ENCODE measurements at places on chromosomes 1 and 21. TPM values are rescaled to one million over a fixed set of nuclear protein-coding genes. Genes with fewer than 3 reads are reported as not detected.
A peak's percentile ranks its signal among the peaks of the same experiment; 100 is the strongest.

DNA sequence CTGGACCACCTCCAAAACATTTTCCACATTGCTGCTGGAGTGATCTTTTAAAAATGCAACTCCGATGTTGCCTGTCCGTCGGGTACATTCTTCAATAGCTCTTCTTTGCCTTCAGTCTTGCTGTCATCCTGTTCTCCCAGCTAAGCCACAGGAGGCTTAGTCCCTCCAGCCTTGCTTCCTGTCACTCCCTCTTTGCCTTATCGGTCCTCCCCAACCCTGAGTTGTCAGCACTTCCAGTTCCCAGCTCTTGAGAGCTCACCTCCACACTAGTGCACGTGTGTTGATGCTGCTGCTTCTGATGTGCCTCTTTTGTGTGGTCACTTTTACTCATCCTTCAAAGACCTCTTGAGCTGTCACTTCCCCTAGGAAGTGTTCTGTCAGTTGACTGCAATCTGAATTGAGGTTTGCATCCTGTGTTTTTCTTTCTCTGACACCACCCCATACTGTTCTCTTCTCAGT is 15.3 kb downstream of the UCK2 start:
- DNase-seq: no peak

DNA sequence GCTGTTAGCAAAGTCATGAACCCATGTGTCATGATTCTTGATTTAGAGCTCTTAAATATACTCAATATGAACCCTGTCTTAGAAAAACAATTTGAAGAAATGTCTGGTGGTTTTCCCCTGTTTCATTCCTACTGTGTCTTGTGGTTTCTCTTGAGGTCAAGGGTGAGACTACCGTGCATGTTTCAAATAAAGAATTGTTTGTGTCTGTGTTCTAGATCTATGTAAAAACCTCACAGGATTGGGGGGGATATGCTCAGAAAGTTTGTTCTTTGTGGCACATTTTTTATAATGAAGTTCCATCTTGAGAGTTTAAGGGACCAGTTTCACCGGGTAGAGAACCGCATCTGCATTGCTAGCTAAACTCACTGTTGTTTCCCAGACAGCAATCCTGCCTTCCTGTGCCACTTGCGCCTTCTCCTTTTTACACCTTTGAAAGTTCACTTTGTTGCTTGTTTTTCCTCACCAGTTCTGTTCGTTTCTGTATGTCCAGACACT is 30.9 kb upstream of the CACYBP start:
- DNase-seq: no peak

- no peak for DNase-seq
These were observed 137.0 kb upstream of the DPT start for GRCh38 chr1:168865850-168866620.

GRCh38 chr1:13781907-13782633 is 82.1 kb downstream of the PRDM2 start:
- no peak for DNase-seq

- no peak for DNase-seq
These were observed 48.7 kb downstream of the SPAG17 start for GRCh38 chr1:118136187-118136941.

DNA sequence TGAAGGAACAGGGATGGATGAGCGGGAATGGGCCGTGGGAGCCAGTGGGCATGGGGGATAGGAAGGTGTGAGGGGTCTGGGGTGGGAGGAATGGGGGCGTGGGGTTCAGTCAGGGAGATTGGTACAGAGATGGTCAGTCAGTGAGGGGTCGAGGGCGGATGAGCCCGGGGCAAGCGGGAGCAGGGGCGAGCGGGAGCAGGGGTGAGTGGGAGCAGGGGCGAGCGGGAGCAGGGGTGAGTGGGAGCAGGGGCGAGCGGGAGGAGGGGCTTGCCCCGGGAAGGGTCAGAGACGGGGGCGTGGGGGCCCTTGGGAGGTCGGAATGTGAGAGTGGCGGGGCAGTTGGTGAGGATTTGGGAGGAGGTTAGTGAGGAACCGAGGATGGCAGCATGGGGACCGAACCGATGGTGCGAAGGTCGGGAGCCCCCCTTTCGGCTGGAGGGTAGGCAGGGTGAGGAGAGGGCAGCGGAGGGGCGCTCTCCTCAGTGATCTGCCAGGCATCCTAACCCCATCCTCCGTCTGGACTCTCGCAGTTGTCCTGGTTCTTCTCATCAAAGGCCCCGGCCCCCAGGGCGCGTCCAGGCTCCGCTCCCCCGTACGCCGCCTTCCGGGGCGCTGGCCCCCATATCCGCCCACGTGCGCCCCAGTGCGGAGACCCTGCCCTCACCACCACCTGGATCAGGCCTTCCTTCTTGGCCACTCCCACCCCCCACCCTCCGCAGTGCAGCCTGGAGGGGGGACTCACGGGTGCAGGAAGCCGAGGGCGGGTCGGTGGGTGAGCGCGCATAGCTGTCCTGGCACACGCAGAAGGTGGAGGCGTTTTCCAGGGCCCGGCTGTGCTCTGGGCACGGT is 11.2 kb downstream of the EPHA10 start:
- DNase-seq: no peak

DNA sequence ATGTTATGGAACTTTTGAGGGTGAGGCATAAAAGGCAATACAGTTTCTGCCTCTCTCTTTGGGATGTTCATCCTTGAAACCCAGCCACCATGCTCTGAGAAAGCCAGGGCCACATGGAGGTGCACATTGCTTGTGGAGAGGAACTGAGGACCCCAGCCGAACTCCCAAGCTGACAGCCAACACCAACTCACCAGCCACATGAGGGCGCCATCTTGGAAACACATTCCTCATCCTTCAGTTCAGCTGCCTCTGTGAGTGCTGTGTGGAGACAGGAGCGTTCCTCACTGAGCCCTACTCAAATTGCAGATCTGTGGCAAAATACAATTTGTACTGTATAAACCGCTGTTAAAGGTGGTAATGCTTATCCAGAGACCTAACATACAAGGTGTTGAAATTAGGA is 137.5 kb downstream of the GABPA start:
- no peak for DNase-seq

DNA sequence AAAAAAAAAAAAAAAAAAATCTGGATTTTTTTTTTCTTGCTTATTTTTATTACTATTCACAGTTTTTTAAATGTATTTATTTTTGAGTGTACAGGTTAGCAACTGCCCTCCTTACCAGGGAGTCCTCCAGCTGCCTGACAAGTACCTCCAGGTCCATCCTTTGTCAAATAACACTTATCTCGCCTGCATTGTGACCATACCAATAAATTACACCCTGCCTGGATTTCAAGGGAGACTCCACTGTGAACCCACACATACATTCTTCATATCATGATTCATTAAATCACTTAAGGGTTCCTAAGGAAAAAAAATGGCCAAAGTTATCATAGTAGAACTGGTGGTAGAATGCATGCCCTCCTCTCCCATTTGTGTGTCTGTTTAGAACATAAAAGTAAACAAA is 38.4 kb downstream of the EEIG2 start:
- no peak for DNase-seq

DNA sequence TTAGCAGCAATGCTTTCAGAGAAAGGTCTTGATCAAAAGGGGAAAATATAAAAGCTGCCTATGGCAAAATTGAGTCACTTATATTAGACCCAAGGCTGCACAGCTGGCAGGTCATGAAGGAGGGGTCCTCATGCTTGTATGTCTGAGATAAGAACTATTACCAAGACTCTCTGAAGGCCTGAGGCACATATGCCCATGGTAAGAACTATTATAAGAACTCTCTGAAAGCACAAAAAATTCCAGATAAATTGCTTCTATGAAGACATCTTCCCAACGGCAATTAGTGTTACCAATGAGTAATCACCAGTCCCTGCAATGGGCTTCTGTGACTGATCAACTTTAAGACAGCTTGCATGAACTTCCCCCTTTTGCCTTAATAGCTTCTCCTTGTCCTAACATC is 42.8 kb upstream of the LRIF1 start:
- DNase-seq: no peak

DNA sequence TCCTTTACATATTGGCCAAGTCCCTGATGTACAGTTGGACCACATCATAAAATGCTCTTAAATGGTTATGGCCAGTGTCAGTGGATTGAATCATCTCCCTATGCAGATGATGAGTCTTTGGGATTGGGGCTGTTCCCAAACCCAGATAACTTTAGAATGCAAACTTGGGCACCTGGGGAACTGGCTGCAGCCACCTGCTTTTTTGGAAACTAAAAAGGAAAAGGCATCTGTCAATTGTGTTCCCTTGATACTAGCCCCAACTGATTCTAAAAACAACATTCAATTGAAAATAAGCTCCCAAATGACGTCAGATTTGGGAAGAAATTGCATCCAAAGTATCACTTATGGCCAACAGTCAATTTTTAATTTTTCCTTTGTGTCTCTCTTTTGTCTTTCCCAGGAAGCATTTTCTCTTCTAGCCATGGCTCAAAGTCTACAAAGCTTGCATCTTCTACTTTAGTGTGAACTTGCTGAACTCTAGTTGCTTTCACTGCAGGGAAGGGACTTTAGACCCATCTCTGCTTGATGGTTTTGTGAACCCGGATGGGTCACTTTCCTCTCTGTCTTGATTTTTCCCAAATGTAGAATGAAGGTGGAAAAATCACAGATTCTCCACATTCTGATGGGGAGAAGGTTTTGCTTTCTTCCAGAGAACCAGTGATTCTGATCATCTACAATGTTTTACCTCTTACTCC is 402.3 kb upstream of the USP24 start:
- DNase-seq: no peak

GRCh38 chr21:39046236-39046916 is 136.9 kb downstream of the PSMG1 start:
- no peak for DNase-seq

DNA sequence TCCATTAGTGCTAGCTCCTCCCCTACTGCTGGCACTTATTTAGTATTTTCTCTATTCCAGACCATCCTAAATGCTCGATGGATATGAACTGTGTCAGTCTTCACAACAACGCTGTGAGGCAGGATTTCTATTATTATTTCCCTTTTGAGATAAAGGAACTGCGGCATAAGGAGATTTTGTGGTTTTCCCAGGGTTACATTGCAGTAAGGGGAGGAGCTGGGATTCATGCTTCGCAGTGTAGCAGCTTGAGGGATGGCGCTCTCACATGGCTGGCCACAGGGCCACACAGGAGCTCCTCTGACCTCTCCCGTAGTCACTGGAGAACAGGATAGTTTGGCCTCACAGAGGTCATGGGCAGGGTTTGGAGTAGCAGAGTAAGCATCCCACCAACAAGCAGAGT is 116.9 kb downstream of the BEND5 start:
- no peak for DNase-seq

DNA sequence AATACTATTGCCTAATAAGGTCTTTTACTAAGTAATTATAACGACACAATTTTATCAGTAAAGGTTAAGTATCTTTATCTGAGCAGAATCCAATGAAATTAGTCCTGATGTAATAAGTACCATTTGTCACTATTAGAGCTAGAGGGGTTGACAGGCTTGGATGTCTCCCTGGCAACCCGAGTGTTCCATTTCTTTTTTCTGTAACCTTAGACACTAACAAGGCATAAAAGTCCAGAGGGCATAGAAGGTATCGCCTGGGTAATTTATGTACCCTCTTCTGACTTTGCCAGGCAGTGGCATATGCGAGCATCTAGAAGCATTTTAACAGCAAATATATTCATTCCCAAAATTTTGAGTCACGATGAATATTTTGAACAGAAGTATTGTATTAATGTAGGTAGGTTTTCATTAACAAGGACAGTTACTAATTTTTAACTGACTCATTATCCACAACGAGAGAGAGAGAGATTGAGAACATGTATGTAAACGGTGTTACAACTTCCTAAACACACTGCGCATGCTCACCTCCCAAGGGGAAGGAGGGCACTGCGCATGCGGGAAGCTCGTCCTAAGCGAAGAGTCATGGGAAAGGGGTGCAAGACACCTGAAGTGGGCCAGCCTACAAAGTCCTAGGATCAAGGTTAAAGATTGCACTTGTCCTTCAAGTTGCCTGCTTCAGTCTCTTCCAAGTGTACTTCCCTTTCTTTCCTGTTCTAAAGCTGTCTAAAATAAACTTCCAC is 423.9 kb downstream of the DSCAM start:
- DNase-seq: peak; percentile 24

GRCh38 chr1:174519844-174520243 is 72.1 kb downstream of the GPR52 start:
- DNase-seq: no peak

DNA sequence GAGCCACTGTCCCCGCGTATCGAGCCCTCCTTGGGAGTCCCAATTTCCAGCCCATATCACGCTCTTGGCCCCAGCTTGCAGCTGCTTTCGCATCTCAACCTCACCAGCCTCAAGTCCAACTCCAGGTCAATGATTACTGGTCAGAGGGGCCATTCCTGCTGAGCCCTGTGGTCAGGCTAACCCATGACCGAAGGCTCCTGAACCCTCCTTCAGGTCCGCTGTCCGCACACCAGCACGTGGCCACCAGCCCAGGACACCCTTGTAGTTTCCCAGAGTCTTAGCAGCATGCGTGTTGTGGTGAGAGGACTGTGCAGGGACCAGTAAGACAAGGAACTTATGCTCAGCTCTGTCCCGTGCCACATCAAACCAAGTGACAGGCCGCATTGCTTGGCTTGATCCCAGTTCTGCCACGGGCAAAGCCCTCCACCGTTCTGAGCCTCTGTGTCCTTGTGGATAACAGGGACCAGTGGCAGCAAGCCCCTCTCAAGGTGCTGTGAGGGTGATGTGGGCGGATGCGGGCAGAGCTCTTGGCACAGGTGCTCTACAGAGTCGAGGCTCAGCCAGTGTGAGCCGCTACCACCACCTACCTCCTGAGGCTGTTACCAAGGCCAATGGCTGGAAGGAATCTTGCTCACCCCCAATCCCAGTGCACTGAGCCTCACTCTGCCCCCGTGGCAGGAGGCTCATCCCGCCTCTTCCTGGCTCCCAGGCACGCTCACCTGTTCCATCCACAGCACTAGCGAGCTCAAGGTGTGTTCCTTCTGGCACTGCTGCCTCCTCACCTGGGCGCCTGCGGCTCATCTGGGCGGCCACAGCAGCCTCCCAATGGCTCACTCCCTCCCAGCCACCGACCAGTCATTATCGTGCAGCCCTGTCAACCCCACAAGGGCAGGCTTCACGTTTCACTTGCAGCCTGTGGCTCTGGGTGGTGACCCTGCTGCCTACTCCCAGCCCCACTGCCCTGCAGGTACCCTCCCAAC is 20.4 kb downstream of the KRTAP10-1 start:
- DNase-seq: no peak

GRCh38 chr1:90613371-90613770 is 103.7 kb downstream of the BARHL2 start:
- DNase-seq: no peak

- DNase-seq: no peak
These were observed 142.6 kb downstream of the KAZN start for GRCh38 chr1:14741082-14741481.

The DYNLT4 gene
- total RNA-seq: 4.0 TPM

The CFHR4 gene
- 0.11 TPM for total RNA-seq

The HSD3B2 gene
- not detected for total RNA-seq

The ERG gene
- 4.8 TPM for total RNA-seq

The A3GALT2 gene
- total RNA-seq: not detected

The FCRL2 gene
- 0.20 TPM for total RNA-seq

The FNDC7 gene
- total RNA-seq: 0.10 TPM

The CD84 gene
- 4.6 TPM for total RNA-seq

The CFHR1 gene
- 0.83 TPM for total RNA-seq

The F3 gene
- total RNA-seq: 73.3 TPM

All from spinal cord (tissue), 10 donors.